Naive thymus-derived CD4-positive, alpha-beta T cell (primary cell): ENCODE measurements at places on chromosomes 6 and 20. TPM values are rescaled to one million over a fixed set of nuclear protein-coding genes. Genes with fewer than 3 reads are reported as not detected.

Gene MLIP
- total RNA-seq: not detected

Gene TMEM244
- not detected for total RNA-seq

Gene RHAG
- not detected for total RNA-seq

Gene WFDC13
- not detected for total RNA-seq

Gene OR2H1
- total RNA-seq: not detected in 2 replicates

Gene CALHM6
- 5.6 TPM for total RNA-seq

Gene SIGLEC1
- not detected in 2 replicates for total RNA-seq

Gene TENT5A
- total RNA-seq: 6.9 TPM

GRCh38 chr6:95511404-95511803, 65.9 kb upstream of the MANEA start:
- H3K4me3 ChIP-seq: no peak overlapping the region
- DNase-seq: no peak
- H3K36me3 ChIP-seq: no peaks in the 10 kb centered on the region
- H3K27ac ChIP-seq: no peak overlapping the region

- no peak overlapping the region for H3K27ac ChIP-seq
- H3K36me3 ChIP-seq: no peaks in the 10 kb centered on the region
- H3K27me3 ChIP-seq: no peaks in the 10 kb centered on the region
These were observed 23.1 kb downstream of the FBXL4 start for GRCh38 chr6:98924647-98925046.

DNA sequence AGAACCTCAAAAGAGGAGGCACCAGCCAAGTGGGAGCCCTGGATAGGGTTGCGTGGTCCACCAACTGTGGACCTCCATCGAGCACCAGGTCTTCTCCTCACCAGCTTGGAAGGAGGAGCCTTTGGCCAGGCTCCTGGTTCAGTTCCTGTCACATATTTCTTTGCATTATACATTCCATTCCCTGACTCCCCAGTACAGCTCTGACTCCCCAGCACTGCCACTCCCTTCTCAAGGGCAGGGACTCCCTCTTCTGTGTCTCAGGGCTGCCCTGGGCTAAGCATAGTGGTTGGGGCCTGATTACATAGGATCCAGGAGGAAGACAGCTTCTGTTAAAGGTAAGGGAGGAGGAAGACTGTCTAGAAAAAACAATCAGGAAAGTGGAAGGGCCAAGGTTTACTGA, 91.1 kb downstream of the MRPL14 start:
- DNase-seq: no peak
- H3K4me1 ChIP-seq: no peaks in the 10 kb centered on the region
- H3K27ac ChIP-seq: no peak overlapping the region
- no peak overlapping the region for H3K4me3 ChIP-seq
- H3K36me3 ChIP-seq: no peaks in the 10 kb centered on the region

GRCh38 chr6:78526432-78526831, 340.9 kb upstream of the IRAK1BP1 start:
- no peak overlapping the region for H3K4me3 ChIP-seq
- H3K36me3 ChIP-seq: no peaks in the 10 kb centered on the region
- no peak overlapping the region for H3K27ac ChIP-seq
- DNase-seq: no peak
- no peaks in the 10 kb centered on the region for H3K27me3 ChIP-seq
- H3K4me1 ChIP-seq: no peaks in the 10 kb centered on the region

DNA sequence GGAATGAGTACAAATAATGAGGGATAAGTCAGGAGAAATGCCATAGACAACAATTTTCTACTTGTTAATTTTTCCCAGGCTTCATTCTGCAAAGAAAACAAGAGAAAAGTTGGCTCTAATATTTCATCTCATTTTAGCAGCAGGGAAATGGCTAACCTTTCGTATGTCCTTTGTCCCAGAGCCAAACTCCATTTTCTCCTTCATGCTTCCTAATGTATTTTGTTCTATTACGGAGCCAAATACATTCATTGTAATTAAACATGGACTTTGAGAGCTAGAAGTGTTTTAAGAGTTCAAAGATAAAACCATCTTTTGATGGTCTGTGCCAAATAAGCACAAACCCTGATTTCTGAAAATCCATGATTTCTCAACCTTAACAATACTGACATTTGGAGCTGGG, 136.9 kb downstream of the PTCHD4 start:
- no peaks in the 10 kb centered on the region for H3K36me3 ChIP-seq
- H3K4me1 ChIP-seq: no peaks in the 10 kb centered on the region
- no peak for DNase-seq
- H3K27me3 ChIP-seq: no peaks in the 10 kb centered on the region
- H3K4me3 ChIP-seq: no peak overlapping the region

GRCh38 chr20:14696937-14697336, 359.5 kb upstream of the FLRT3 start:
- H3K36me3 ChIP-seq: no peaks in the 10 kb centered on the region
- H3K4me3 ChIP-seq: no peak overlapping the region
- no peak overlapping the region for H3K27ac ChIP-seq

DNA sequence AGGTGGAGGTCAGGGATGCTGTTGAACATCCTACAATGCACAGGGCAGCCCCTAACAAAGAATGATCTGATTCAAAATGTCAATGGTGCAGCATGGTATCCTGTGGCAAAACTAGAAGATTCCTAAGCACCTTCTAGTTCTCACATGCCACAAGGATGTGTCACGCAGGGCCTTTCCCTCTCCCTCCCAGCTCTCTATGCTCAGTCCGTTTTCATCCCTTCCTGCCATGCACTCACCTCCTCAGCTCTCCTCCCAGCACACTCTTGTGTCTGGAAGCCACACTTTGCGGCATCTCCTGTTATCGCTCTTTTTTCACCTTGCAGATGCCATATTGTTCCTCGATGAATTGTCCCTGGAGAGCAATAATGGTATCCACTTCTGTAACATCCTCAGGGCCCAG, 263.4 kb downstream of the CDC5L start:
- DNase-seq: no peak
- no peaks in the 10 kb centered on the region for H3K27me3 ChIP-seq
- no peak overlapping the region for H3K4me3 ChIP-seq
- no peaks in the 10 kb centered on the region for H3K36me3 ChIP-seq
- no peak overlapping the region for H3K27ac ChIP-seq

DNA sequence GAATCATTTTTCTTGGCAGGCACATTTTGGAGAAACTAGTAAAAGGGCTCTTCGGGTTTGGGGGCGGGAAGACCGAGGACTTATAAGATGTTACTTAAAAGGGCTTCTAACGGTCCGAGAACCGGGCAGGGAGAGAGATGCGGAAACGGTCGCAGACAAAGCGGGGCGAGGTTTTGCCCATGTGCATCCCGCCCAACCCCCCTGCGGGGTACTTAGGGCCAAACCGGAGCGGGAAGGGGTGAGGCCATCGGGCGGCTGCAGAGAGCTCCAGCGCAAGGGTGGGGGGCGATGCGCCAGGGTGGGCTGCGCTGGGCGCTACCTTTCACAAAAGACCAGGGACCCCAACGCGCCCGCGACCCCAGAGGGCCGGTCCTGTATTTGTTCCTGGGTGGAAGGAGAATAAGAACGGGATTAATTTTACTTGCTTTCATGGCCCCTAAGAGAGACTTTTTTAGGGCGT, 616 bp downstream of the TUBB start:
- H3K36me3 ChIP-seq: peaks cover 13% of the 10 kb centered on the region
- peaks cover 26% of the 10 kb centered on the region for H3K4me1 ChIP-seq
- H3K27ac ChIP-seq: peak overlapping the region; percentile 93
- peak overlapping the region; percentile 97 for H3K4me3 ChIP-seq
- peak; percentile 48 for DNase-seq
- H3K27me3 ChIP-seq: no peaks in the 10 kb centered on the region

DNA sequence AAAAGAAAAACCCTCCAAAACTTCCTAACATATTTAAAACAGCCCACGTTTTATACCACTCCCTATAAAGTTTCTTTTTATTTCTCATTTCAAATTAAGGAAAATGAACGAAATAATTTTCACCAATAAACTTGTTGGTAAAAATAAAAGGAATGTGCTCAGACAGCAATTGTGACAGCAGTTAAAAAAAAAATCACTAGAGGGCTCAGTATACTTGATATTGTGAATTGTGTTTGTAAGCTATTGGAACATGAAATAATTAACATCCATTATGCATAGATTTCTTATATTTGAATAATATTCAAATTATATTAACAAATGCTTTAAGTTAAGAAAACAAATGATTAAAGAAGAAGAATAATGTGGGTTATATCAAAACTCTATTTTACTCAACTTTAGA, 105.5 kb downstream of the ASCC3 start:
- no peaks in the 10 kb centered on the region for H3K27me3 ChIP-seq
- no peaks in the 10 kb centered on the region for H3K36me3 ChIP-seq
- no peak overlapping the region for H3K27ac ChIP-seq
- no peak for DNase-seq
- no peak overlapping the region for H3K4me3 ChIP-seq

DNA sequence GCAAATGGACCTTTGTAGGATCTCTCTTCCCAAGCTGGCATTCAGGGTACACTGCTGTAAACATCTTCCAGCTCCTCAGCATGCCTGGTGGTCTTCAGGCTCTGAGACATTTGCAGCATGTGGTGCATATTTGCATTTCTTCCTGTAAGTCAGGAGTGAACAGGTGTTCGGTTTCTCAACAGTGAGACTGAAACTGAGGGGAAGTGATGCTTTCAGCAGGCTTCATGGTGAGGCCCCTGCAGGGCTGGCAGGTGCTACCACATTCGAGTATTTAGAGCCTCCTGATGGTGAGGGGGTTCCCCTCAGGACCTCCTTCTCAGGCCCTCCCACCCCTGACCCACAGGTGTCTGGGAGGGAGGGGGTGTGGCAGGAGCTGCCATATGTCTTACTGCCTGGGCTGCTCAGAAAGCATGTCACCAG, 15.1 kb downstream of the MYBL2 start:
- no peaks in the 10 kb centered on the region for H3K4me1 ChIP-seq
- no peak overlapping the region for H3K4me3 ChIP-seq
- no peaks in the 10 kb centered on the region for H3K36me3 ChIP-seq
- no peak overlapping the region for H3K27ac ChIP-seq
- DNase-seq: no peak

DNA sequence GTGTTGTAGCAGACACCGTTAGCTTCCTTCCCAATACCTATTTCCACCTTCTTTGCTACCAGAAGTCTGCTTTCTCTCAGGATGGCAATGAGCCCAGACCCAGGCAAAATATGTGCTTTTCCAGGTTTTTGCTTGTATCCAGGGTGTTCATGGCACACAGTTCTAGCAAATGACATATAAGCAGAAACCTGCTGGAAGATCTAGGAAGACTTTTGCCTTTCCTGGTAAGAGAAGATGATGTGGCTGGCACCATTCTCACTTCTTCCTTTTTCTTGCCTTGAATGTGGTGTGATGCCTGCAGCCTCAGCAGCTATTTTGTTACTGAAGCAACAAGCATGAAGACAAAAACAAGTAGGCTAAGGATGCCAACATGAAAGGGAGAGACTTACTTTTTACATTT, 19.2 kb upstream of the TBC1D22B start:
- DNase-seq: no peak
- H3K27ac ChIP-seq: no peak overlapping the region
- H3K4me3 ChIP-seq: no peak overlapping the region
- H3K4me1 ChIP-seq: peaks cover 10% of the 10 kb centered on the region
- no peaks in the 10 kb centered on the region for H3K36me3 ChIP-seq

- no peak for DNase-seq
- H3K4me3 ChIP-seq: no peak overlapping the region
- no peak overlapping the region for H3K27ac ChIP-seq
- no peaks in the 10 kb centered on the region for H3K27me3 ChIP-seq
These were observed 833.5 kb downstream of the DHX35 start for GRCh38 chr20:39795401-39796272.

- H3K36me3 ChIP-seq: no peaks in the 10 kb centered on the region
- DNase-seq: no peak
- no peak overlapping the region for H3K4me3 ChIP-seq
- no peaks in the 10 kb centered on the region for H3K27me3 ChIP-seq
- H3K27ac ChIP-seq: no peak overlapping the region
These were observed 20.3 kb upstream of the LRRN4 start for GRCh38 chr20:6074145-6074561.

DNA sequence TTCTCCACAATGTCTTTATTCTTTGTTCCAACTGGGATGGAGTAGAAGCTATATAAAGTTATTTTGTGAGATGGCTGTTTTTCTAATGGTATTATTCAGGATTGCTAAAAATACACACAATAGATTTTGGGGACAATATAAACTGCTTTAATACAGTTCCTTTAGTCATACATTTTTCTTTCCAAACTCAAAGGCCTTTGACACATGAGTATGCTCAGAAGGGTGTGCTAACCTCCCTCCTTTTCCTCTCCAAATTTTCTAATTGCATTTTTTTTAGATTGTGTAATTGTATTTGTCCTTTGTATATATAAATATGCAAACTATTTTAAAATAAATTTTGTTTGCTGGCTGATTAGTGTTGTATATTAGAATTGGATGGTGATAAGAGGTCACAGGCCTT, 119.6 kb upstream of the FOXO3 start:
- H3K27ac ChIP-seq: no peak overlapping the region
- no peaks in the 10 kb centered on the region for H3K36me3 ChIP-seq
- no peaks in the 10 kb centered on the region for H3K27me3 ChIP-seq
- peaks cover 17% of the 10 kb centered on the region for H3K4me1 ChIP-seq
